Central memory CD8-positive, alpha-beta T cell (primary cell): ENCODE measurements at places on chromosomes 1 and 21.

- DNase-seq: no peak
These were observed 464 bp downstream of the PARK7 start for GRCh38 chr1:7962014-7962335.

DNA sequence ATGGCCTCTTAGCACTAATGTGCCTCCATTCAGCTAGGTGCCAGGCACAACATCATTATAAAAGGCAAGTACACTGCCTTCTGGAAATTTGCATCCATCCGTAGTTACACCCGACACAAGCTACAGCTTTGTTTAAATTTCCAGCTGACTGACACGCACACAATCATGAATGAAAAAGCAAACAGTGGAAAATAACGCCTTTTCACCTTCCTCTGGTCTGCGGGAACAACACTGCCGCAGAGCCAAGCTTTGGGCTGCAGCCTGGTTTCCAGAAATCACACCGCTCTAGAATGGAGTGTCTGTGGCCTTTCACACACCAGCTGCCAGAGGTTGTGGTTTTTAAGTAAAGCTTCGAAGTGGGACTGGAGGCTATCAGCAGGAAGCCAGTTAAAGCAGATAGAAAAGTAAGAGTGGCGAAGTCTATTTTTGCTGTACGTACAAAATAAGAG lies 142.8 kb upstream of the COA6 start:
- no peak for DNase-seq

GRCh38 chr1:173863224-173864161 lies 4.3 kb downstream of the GAS5 start:
- no peak for DNase-seq

GRCh38 chr21:14560555-14560954 lies 14.4 kb upstream of the SAMSN1 start:
- DNase-seq: no peak

- no peak for DNase-seq
These were observed at the start of gene NEXN for GRCh38 chr1:77888081-77888780. Gene NEXN (plus strand): TSS chr1:77888624. CDS start chr1:77916107, 27,483 bp downstream.

- DNase-seq: no peak
These were observed 45.8 kb downstream of the RGS7 start for GRCh38 chr1:241311056-241311746.

- DNase-seq: no peak
These were observed 1.7 kb downstream of the GJB4 start for GRCh38 chr1:34761176-34761761.

- DNase-seq: no peak
These were observed 407.1 kb downstream of the LMO4 start for GRCh38 chr1:87735750-87736149.

- no peak for DNase-seq
These were observed 35.8 kb downstream of the IER5 start for GRCh38 chr1:181124291-181124751.

DNA sequence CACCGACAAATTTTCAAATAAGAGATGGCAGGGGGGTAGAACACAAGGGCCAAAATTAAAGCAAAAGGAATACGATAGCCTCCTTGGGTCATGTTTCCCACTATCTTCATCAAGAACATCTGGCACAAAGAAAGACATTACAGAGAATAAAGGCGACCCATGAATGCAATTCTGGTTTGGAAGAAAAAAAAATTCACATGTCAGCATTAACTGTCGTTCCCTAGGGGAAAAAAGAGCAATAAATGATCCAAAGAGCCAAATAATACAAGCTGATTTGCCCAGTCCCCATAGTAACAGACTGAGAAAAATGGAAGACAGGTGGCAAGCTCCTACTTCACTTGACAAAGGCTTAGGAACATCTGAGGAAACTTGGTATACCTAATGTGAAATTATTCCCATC lies 4.5 kb downstream of the STIL start:
- no peak for DNase-seq

GRCh38 chr1:40204856-40205255 lies 42.9 kb upstream of the TMCO2 start:
- no peak for DNase-seq

DNA sequence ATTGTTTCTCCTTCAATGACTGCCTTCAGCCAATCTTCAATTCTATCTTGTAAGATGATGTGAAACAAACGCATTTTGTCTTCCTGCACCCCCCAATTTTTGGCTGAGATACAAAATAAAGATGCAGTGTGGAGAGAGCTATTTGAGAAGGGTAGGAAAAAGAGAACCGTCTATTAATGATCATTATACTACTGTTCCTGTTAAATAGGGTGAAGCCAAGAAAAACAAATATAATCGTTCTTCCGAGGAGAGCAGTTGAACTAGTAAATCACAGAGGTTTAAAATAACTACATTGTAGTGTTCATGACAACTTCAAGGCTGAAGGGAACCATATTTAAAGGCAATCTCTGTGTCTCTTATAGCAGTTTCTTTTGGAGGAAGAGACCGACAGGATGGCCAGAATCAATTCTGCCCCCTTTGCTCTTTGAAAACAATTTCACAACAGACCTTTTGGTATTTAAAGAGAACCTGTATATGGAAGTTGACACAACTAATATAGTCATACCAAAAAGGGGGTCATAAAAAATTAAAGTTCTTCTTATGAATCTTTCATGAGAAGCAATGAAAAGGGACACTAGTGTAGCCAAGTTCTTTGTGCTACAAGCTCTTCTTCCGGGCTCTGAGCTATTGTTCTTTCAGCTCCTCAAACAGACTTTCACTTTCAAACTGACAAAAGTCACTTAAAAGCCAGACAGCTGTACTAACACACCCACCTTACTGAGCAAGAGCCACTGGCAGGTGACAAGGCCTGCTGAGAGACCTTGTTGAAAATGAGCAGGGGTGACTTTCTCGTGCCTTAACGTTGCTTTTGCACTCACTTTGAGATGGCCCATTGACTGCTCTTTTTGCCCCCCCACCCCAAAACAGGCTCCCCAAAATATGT lies 30.9 kb downstream of the PROX1 start:
- no peak for DNase-seq

- DNase-seq: no peak
These were observed 166.8 kb upstream of the KCNJ6 start for GRCh38 chr21:38082936-38083485.

- DNase-seq: no peak
These were observed 14.8 kb upstream of the NCMAP start for GRCh38 chr1:24540906-24541710.

GRCh38 chr21:33924766-33925100 lies 9.1 kb upstream of the ATP5PO start:
- no peak for DNase-seq

DNA sequence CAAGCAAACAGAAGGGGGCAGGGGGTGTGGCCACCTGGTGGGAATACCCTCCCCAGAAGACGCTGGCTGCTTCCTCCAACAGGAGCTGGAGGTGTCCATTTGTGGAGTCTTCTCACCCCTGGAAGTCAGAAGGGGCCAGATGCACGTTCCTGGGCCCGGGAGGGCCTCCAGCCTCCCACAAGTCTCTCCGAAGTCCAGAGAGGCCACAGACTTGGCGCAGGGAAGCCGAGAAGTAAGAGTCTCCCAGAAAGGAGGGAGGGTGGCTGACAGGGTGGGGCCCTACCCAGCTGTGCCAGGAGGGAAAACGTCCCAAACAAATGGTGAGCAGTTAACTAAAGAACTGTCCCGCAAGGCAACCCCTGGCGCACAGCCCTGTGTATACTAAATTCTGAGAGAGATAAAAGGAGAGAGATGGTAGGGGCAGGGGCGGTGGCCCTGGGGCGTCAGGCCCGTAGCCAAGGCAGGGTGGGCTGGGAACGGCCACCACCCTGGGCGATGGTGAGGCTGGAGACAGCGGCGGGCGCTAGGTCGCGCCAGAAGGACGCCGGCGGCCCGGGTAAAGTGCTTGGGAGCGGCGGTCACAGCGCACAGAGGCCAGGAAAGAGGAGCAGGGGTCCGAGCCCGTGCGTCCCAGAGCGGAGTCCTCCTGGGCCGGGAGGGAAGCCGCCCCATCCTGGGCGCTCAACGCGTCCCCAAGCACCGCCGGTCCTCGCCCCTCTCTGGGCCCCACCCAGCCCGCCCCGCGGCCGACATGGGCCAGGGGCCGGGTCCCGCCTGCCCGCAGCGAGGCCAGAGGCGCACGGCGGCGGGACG lies 1.2 kb downstream of the CHD5 start:
- no peak for DNase-seq

- no peak for DNase-seq
These were observed 30.0 kb upstream of the EPS8L3 start for GRCh38 chr1:109793486-109794318.

DNA sequence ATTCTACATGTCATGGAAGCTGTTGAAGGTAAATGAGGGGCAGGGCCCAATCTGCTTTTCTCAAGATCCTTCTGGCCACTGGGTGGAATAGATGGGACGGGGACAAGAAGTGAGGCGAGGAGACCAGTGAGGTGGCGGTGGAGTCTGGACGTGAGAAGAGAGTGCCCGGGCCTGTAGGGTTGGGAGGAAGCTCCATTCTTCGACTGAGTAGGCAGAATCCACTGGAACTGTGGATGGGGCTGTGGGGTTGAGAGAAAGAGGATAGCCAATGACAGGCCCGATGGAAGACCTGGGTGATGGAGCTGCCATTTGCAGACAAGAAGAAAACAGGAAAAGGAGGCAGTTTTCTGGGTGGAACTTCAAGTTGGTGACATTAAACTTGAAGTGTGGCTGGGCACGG lies 10.3 kb downstream of the SLC1A7 start:
- no peak for DNase-seq

GRCh38 chr1:50976890-50977574 lies 7.0 kb downstream of the CDKN2C start:
- DNase-seq: no peak

- DNase-seq: no peak
These were observed 16.9 kb downstream of the TINAGL1 start for GRCh38 chr1:31593136-31593665.

- DNase-seq: no peak
These were observed 78.0 kb upstream of the HSD17B7 start for GRCh38 chr1:162712317-162713029.

GRCh38 chr1:167105271-167106118 lies 11.6 kb downstream of the STYXL2 start:
- no peak for DNase-seq

DNA sequence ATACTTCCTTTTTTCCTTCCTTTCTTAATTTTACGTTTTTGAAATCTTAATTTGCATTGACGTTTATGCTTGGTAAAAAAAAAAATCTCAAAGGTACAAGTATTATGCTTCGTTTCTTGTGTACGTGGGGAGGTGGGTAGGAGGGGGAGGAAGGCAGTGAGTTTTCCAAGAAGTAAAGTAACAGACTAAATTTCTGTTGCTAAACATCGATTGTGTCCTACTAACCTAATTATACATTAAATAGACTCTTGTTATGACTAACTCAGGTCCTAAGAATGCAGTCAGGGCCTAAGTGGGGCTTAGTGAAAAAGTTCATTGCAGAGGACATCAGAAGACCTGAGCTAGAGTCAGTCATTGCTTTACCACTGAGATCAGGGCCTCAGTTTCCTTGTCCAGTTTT lies 17.5 kb downstream of the NEK7 start:
- no peak for DNase-seq

GRCh38 chr1:154873321-154873950 lies 3.4 kb upstream of the KCNN3 start:
- no peak for DNase-seq

DNA sequence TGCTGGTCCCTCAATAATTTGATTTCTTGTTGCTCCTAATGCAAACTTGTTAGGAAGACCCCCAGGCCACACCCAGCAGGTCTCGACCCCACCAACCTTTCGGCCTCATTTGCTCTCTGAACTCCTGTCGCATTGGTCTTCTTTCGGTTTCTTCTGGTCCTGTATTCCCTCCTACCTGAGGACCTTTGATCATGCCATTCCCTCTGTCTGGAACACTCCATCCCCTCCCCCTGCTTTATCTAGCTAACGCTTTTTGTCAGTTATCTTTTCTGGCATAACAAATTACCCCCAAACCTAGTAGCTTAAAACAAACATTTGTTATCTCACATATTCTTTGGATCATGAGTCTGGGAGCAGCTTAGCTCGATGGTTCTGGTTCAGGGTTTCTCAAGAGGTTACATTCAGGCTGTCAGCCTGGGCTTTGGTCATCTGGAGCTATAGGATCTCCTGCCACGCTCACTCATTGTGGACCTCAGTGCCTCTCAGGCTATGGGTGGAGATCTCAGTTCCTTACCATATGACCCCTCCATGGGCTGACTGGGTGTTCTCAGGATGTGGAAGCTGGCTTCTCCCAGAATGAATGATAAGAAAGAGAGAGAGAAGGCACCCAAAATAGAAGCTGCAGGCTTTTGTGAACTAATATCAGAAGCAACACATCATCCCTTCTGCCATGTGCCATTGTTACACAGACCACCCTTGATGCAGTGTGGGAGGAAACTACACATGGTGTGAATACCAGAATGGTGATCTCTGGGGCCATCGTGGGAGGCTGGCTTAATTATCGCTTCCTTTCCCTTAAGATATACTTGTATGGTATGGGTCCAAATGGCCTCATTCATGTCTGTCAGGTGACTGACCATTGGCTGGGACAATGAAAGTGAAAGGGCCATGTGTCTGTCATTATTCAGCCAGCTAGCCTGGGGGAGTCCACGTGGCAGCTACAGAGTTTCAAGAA lies 29.1 kb upstream of the BCAR3 start:
- no peak for DNase-seq

DNA sequence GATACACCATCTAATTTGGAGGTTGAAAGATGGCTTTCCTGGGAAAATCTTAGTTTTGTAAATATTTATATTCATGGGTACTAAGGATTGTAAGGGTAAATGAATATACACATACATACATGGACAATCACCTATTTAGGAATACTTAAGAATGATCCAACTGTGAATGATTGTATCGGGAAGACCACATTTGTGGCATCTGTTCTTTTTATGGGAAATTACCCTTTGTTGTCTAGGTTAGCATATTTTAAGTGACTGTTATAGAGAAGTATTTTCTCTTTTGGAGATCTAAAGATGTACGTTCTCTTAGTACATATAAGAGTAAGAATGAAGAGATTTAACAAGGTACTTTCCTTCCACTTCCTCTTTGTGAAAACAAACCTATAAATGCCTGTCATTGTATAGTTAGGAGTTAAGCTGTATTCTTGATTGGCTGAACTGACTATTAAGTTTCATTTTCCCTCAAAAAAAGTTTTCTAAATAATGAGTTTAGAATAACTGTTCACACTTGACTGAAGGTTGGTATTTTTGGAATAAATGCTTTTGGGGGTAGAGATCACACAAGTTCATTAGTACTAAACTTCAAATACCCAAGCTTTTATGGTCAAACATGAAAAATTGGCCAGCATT lies 26.7 kb downstream of the SNX7 start:
- DNase-seq: no peak

- no peak for DNase-seq
These were observed 104.3 kb downstream of the RYR2 start for GRCh38 chr1:237146241-237146640.

- DNase-seq: no peak
These were observed 216.0 kb downstream of the DYRK1A start for GRCh38 chr21:37582590-37582989.

- DNase-seq: no peak
These were observed 220.5 kb downstream of the CENPF start for GRCh38 chr1:214823311-214824117.

DNA sequence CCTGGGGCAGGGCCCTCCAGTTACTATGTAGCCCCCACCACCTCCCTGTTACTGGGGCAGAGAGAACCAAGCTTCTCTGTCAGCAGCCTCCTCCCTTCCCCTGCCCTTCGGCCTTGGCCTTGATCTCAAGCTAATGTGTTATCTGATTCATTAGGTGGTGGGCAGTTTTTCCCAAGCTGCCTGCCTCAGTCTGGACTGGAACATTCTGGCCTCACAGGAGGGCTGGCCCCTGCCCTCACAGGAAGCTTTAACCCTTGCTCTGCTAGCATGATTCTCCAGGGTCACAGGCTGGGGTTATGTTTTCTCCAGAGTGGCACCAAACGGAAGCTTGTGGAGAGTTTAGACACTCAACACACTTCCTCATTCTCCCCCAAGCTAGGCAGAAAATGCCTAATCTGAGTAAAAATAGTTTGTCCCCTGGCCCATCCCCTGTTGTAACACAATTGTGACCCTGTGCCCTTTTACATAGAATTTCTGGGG lies 37.2 kb upstream of the SLC6A9 start:
- no peak for DNase-seq
